ENCODE measurements at places on chromosomes 6 and 20.

- no peak for DNase-seq
These were observed 78.4 kb upstream of the SLC22A23 start for GRCh38 chr6:3535033-3535775.

DNA sequence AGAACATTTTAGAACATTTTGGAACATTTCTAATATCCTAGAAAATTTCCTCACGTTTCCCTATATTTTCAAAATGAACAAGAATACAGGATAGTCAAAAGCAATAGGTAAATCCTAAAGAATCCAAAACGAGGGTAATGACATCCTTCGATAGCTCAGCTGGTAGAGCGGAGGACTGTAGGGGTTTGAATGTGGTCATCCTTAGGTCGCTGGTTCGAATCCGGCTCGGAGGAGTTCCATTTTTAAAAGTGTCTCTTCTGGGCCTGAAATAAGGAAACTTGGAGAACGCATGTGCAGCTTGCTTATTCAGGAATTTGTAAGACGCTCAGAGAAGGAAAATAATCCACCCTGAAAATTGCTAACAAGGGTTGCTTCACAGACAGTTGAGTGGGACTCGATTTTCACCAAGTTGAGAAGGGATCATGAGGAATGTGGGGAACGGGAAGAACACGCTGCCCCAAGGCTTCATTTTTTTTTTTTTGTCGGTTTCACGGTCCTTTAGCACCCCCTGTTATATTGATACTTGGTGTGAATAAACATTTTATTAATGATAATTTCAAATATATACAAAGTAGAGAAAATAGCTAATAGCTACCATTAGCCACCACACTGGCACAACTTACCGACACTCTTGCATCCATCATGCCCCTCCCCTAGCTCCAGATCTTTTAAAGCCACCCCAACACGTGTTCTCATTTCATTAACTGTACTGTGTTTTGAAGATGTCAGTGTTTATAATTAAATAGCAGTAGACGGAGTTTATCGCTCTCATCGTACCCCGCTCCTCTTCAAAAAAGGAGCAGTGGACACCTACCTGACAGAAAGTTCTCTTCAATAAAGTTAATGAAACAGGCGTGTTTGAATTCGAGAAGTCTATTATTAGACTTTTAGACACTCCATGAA lies 1.8 kb upstream of the ABT1 start:
- peak; percentile 83 for DNase-seq

DNA sequence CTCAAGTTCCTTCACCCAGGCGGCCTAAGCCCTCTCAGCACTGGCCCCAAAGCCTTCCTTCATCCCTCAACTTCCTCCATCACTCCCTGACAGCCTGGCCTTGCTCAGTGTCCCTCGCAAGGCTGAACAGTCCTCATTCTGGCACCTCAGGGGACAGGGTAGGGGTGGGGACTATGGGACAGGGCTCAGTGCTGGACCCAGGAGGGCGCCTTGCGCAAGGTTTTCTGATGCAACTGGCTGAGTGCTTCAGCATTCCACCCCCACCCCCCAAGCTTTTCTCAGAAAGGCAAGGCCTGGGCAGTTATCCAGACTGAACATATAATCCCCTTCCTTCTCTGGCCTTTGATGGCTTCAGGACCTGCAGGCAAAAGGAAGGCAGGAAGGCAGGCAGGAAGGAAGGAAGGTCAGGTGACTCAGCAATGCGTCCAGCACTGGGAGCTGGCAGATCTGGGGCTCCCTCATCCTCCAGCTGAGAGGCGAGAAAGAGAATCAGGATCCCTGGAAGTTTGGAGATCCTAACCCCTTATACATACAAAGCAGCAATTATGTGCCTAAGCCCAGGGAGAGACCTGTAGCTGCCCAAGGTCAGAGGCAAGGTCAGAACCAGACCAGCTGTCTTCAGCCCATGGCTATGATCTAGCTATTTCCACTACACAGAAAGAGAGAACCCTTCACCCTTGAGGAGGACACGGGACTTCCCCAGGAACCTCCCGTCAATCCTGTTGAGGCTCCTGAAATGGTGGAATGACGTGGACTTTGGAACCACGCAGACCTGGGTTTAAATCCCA lies 8.6 kb upstream of the TRIB3 start:
- peak; percentile 55 for DNase-seq

DNA sequence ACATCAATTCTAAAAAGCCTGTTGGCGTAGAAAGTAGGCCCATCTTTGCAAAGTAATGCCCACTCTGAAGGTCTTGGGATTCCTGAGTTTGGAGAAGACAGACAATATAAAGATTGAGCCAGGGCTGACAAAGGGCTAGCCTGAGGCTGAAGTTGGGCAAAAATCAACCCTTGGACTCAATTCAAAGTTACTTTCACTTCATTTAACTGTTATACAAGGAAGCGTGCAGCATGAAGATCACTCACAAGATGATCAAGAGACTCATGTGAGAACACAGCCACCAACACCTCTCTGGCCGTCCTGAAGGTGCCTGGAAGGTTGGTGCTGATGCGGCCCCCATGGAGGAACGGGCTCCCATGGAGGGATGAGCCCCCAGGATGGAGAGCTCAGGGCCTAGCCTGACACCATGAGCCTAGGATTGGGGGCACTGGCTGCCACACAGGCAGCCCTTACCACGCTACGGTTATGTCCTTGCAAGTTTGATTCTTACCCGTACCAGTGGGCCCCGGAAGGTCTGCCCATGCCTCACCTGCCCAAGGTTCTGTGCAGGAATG lies 26.6 kb downstream of the FOXC1 start:
- no peak for DNase-seq

DNA sequence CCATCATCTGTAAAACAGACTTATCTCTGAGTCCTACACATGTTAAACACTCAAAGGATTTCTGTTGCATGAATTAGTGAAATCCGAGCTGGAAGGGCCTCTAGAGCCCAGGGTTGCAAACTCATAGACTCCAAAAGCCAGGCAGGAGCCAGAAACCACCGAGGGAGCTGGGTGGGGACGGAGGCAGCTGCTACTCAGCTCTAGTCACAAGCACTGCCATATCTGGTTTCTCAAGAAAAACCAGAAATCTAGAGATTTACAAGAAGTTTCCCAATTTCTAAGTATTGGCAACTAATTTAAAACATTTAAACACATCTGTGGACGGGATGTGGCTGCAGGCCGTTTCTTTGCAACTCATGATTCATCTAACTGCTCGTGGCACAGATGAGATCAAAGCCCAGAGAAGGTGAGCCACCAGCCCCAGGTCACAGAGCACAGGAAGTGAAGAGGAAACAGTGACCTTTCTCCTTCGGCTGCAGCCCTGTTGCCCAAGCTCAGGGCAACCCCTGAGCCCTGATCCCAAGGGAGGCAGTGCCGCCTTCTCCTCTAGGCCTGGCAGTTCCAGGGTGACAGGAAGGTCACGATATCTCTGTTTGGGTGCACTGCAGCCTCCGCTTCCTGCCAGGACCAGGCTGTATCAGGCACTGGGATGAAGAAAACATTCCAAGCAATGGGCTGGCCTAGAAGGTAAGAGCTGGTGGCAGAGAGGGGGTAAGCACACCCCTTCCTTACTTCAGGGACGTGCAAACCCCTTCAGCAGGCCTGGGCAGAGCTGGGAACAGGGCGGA lies 26.4 kb upstream of the PTGIS start:
- peak; percentile 53 for DNase-seq

GRCh38 chr6:73388800-73389512 lies 5.7 kb upstream of the DDX43 start:
- DNase-seq, result peak; percentile 49

GRCh38 chr6:140653506-140653905 lies 1279.1 kb upstream of the CITED2 start:
- DNase-seq, result no peak

GRCh38 chr6:10441004-10441654 lies 26.3 kb upstream of the TFAP2A start:
- peak; percentile 93 for DNase-seq

DNA sequence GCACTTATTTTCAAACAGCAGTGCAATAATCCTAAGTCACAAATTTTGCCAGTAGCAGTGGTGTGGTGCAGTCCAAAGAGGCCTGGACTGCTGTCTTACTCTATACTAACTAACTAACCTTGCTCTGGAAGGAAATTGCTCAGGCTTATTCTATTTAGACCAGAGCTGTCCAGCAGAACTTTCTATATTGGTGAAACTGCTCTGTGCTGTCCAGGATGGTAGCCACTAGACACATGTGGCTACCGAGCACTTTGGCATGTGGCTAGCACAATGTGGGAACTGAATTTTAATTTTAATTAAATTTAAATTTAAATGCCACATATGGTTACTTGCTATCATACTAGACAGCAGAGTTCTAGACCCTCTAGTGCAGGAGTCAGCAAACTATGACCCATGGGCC lies 27.1 kb upstream of the FBXO9 start:
- DNase-seq, result no peak

DNA sequence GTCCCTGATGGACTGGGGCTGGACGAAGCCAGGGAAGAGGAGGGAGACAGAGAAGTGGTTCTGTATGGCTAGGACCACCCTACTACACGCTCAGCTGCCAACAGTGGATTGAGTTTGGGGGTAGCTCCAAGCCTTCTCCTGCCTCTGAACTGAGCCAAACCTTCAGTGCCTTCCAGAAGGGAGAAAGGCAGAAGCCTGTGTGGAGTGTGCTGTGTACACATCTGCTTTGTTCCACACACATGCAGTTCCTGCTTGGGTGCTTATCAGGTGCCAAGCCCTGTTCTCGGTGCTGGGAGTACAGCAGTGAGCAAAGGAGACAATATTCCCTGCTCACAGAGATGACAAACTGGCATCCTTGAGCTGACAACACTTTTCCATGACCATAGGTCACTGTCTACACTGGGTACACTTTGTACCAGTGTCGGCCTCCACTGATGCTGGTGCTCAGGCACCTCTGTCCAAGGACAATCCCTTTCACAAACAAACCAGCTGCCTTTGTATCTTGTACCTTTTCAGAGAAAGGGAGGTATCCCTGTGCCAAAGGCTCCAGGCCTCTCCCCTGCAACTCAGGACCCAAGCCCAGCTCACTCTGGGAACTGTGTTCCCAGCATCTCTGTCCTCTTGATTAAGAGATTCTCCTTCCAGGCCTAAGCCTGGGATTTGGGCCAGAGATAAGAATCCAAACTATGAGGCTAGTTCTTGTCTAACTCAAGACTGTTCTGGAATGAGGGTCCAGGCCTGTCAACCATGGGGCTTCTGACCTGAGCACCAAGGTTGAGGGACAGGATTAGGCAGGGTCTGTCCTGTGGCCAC lies 11.3 kb upstream of the RBCK1 start:
- DNase-seq, result no peak

GRCh38 chr6:28807682-28808280 lies 116.0 kb downstream of the TRIM27 start:
- DNase-seq, result peak; percentile 80

DNA sequence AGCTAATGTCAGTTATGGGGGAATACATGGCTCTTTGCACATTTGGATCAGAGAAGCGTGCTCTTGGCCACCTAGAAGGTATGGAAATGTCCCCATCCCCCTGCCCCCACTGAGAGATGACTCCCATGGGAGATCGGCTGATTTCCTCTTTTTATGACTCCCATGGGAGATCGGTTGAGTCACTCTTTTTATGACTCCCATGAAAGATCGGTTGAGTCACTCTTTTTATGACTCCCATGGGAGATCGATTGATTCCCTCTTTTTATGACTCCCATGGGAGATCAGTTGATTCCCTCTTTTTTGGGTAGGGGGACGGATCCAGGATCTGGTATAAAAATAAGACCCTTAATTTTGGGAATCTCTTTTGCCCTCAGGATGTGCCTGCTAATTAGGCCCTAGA lies 10.3 kb upstream of the TAAR9 start:
- DNase-seq, result no peak

GRCh38 chr6:21527731-21528130 lies 65.8 kb upstream of the SOX4 start:
- DNase-seq, result no peak

DNA sequence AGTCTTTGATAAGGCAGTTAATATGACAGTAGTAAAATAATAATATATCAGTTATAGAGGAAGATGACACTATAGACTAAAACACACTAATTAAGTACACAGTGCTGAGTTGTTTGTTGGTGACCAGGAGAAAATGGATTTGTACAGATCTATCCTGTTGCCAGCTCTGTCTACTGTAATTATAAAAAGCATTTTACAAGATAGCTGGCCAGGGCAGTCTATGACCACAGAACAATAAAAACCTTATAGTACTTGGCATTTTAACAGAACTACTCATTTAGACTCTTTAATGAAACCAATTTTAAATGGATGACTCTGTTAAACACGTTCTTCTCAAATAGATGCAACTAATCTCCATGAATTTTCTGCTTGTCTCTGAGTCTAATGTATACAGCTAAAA lies 367.5 kb downstream of the BTBD9 start:
- DNase-seq, result no peak

- no peak for DNase-seq
These were observed 93.3 kb downstream of the PTPRK start for GRCh38 chr6:128427139-128427538.

GRCh38 chr6:134046054-134046453 lies 6.4 kb downstream of the SLC2A12 start:
- DNase-seq, result no peak

GRCh38 chr6:119890470-119890869 lies 540.9 kb upstream of the MAN1A1 start:
- DNase-seq, result no peak

GRCh38 chr20:64121586-64121985 lies 14.2 kb upstream of the NPBWR2 start:
- DNase-seq, result no peak

DNA sequence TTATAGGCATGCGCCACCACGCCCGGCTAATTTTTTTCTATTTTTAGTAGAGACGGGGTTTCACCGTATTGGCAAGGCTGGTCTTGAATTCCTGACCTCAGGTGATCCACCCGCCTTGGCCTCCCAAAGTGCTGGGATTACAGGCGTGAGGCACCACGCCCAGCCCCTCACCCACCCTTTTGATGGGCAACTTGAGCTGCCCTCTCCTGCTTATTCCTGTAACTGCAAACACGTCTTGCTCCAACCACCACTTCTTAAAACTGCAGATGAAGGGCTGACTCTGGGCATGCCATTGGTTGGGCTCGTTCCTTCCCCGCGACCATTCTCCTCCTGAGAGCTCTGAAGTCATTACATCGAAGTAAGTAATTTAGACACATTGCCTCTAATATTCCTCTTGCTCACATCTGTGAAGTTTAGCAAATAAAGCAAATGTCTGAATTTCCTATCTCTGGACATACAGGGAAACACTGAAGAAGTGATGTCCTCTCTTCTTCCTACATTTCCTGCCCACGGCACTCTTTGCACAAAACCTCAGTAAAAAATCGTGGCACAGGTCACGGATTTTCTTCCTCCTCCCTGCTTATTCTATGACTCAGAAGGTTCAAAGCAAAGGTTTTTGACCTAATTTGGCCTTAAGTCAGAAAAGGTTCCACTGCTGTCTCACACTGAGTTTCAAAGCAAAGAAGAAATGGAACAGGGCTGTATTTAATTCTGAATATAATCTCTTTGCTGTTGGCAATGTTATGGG lies 117.5 kb downstream of the GMPR start:
- no peak for DNase-seq

DNA sequence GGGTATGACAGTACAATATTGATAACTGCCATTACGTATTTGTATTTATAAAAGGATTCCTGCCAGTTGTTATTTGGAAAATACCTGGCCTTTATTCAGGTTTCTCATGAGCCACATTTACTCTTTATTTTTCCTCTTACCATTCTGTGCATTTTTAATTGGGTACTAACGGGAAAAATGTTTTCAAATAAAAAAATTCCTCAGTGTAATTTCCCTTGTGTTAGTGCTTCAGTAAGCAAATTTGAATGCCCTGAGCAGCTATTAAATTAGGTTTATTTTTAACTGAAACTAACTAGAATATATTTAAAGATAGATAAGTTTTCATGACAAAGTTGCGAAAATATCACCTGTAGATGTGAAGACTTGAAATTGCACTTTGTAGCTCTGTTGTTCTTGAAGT lies 146.0 kb downstream of the PTCHD4 start:
- DNase-seq, result no peak
